NCI-H1694 treated with DMSO at 0.1 percent for 48 hours (cell line): ENCODE measurements at places on chromosomes 11 and 22.

DNA sequence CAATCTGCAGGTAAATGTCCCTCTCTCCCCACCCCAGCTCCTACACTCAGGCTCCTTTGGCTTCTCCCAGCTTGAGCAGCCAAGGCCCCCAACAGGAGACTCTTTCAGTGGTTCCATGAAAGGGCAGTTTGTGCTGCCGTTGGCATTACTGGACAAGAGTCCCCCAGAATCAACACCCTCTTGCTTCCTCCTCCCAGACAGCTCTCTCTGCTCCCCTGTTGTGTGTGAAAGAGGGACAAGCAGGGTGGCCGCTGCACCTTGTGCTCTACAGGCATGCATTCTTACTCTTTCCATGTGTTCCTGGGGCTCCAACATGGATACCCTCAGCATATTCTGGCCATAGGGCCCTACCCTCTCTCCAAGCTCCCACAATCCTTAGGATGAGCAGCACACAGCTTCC, 48.7 kb downstream of the P4HA3 start:
- no peak for DNase-seq

DNA sequence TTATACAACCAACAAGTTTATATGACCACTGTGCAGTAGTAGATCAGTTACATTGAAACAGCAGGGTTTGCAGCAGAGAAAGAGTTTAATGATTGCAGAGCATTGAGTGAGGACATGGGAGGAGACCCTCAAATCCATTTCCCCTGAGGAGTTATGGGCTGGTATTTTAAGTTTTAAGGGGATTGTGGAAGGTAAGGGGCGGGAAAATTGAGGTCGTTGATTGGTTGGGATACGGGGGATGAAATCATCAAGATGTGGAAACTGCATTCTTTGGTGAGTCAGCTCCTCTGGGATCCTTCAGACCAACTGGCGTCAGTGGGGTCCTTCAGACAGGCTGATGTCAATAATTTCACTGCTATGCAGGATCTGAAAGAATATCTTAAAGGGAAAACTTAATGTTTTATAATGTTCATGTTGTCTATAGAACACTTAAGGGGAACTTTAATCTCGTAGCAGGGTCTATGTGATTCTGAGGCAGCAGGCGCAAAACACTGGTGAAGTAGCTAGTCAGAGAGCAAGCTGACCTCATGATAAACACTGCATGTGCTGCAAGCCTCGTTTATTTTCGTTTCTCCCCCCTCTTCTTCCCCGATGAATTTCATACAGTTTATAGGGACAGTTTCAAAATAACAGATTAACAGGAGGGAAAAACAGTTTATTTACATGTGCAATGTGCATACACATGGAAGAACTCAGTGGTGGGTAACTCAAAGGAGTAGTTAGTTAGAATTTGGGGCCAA, 17.4 kb upstream of the BACE1-AS start:
- DNase-seq, result no peak

DNA sequence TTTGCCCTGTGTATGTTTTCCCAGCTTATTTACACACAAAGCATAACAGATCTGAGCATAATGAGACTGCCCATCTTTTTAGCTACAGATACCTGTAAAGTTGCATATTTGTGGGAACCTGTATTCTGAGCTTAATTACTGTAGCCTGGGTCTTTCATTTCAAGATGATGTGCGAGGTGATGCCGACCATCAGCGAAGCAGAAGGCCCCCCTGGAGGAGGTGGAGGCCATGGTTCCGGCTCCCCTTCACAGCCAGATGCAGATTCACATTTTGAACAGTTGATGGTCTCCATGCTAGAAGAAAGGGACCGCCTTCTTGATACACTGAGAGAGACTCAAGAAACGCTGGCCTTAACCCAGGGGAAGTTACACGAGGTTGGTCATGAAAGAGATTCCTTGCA, 1.5 kb downstream of the PPFIA1 start:
- no peak for DNase-seq

GRCh38 chr11:7528514-7529049, 14.8 kb downstream of the PPFIBP2 start:
- DNase-seq, result no peak

DNA sequence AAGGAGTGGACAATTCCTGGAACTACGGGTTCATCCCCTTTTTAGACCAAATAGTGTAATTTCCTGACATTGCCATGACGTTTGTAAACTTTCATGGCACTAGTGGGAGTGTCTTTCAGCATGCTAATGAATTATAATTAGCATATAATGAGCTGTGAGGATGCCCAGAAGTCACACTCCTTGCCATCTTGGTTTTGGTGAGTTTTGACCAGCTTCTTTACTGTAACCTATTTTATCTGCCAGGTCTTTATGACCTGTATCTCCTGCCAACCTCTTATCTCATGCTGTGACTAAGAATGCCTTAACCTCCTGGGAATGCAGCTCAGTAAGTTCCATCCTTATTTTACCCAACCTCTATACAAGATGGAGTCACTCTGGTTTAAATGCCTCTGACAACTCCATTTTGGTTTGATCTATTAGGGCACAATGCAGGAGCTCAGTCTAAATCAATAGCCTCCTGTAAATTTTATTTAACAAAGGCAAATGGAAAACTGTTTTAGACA, 20.7 kb downstream of the OR10A6 start:
- no peak for DNase-seq

GRCh38 chr11:57483562-57483918, 23.2 kb downstream of the RTN4RL2 start:
- no peak for DNase-seq
